ENCODE measurements at places on chromosomes 5 and 9.

DNA sequence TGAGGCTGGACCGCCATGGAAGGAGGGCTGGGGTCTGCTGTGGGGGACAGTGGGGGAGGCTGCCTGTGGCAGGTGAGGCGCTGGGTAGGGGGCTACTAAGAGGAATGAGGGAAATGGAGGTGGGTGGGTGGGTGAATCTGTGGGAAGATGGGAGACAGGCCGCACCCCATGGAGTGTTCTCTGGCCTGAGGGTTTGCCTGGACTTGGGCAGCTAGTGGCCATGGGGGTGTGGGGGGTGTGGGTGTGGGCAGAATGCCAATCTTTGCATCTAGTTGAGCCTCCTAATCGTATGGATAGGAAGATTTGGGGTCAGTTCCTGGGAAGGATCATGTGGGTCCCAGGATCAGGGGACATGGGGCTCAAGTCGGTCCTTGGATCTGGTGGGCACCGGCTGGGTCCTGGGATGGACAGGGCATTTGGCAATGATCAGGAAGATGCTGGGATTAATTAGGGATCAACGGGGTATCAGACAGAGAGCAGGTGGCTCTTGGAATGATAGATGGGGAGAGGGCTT, 518 bp downstream of the ZDHHC12 start:
- peak; percentile 8 for DNase-seq

DNA sequence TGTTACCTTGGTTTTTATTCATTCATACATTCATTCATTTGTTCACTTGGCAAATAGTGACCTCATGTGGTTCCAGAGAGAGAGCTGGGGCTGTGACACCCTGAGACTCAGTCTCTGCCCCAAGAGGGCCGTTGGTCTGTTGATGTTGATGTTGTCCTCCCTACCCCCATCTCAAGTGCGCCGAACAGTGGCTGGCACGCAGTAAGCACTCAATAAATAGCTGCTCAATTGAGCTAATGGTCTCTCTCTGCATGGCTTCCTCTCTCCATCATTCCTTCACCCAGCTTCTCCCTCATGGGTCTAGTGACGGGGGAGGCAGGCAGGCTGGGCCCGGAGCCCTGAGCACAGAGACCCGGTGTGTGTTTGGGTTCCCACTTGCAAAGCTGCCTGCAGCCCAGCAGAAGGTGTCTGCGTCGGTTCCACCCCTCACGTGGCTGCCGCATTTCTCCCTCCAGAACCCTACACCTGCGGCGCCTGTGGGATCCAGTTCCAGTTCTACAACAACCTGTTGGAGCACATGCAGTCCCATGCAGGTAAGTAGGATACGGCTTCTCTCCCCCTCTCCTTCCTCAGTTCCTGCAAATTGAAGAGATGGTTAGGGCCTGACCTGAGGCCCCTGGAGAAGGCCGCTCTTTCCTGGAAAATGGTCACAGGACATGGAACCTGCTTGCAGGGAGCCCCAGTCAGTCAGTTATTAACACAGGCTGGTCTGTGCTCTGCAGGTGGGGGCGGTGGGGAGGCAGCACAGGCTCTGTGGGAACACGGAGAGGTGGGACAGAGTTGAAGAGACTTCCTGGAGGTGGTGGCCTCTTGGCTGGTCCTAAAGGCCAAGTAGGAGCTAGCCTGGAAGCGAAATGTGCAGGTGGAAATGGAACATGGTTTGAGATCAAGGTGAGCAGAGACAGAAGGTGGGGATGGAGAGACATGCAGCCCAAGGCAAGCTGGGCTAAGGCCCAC, 42.0 kb downstream of the AMBP start:
- no peak for DNase-seq

DNA sequence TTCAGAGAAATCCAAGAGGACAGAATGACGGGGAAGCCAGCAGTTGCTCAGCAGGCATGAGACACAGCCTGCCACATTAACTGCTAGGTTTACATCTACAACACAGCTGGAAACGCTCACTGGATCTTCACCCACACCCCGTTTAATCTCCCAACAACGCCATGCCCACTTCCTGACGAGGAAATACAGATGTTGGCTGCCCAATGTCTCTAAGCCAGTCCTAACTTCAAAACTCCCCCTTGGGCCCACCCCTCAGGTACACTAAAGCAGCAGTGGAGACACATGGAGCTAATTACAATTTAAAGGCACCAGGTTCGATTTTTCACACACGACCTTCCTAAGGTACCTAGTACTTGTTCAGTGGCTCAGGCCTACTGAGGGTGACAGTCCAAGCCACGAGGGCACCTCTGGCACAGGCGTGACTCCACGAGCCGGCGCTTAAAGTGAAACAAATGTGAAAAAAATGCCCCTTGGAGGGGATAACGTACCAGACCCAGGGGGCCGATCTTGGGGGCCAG, 904 bp downstream of the RPL12 start:
- no peak for DNase-seq

GRCh38 chr5:132773601-132774355, 3.3 kb downstream of the SEPTIN8 start:
- no peak for DNase-seq

- no peak for DNase-seq
Observed at GRCh38 chr5:67802766-67803165, 412.8 kb upstream of the PIK3R1 start.

DNA sequence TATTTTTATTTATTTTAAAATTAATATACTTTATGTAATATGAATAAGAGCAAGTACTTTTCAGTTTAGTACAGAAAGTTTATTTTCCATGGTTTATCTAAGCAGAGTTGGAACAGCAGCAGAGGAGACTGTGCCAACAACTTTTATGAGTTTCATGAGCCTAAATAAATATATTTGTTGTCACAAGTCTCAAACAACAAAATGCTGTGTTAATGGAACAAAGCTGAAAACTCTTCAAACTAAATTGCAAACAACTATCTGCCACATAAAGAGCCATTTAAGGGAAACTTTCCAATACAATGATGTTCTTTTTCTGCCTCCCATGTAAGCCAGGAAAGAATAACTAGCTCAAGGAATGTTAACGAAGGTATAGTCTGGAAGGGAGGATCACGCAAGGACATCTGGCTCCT, 96.1 kb downstream of the FBN2 start:
- no peak for DNase-seq

- DNase-seq: no peak
Observed at GRCh38 chr9:135079018-135079417, 8.4 kb upstream of the OLFM1 start.

DNA sequence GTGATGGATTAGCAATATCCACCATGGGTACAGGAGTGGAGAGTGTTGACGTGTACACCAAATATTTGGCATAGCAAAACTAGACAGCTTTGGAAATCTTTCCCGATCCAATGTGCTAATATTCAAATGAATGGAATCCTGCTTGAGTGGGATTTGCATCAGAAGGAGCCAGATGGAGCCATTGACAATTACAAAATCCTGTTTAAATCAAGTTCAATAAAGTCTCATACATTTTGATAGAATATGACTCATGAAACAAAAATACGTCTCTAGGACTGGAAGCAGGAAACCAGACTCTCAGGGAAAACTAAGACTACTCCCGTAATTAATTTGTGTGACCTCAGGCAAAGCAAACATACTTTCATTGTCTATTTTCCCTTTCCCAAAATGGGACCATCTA, 13.0 kb downstream of the TNC start:
- DNase-seq: no peak

- DNase-seq: no peak
Observed at GRCh38 chr5:125042261-125042890, 295.9 kb upstream of the ZNF608 start.

DNA sequence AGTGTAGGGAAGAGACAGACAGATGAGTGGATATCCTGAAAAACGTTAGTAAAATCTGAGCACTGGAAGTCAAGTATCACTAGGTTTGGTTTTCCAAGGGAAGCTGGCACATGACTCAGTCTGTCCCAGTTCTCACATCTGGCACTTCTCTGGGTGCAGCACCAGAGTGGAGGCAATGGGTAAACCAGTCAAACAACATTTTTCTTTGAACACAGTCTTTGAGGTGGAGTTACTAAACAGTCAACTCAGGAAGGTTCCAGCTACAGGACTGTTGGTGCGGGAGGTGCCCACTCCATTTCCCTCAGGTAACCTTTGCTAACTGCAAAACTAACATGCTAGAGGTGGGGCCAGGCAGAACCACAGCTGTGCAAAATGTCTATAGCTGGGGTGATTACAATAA, 301.4 kb upstream of the RFX3 start:
- DNase-seq: no peak

DNA sequence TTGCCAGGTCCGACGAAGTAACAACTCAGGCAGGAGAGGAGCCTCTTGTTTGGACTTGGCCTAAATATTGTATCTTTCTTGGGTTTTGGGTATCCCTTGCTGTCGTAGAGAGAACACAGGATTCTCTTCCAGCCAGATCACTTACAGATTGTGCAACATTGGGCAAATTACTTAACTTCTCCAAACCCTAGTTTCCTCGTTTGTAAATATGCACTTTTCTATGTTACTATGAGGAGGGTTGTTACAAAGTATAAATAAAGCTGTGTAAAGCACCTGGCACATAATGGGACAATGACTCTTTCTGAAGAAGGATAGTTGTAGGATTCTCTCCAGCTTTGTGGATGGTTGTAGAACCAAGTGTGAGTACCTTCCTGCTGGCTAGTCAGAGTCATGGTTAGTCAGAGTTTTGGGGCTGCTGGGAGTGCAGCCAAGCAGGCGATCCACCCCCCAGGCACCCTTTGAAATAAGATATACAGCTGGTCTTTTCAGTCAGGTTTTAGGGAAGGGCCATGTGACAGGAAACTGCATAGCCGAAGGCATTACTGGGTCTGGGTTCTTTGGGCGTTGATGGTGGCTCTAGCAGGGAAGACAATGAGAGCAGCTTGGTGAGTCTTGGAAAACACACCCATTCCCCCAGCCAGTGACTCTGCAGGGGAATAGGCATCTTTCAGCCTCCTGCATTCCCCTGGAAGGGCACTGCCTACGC, 49.9 kb upstream of the GDNF start:
- no peak for DNase-seq

DNA sequence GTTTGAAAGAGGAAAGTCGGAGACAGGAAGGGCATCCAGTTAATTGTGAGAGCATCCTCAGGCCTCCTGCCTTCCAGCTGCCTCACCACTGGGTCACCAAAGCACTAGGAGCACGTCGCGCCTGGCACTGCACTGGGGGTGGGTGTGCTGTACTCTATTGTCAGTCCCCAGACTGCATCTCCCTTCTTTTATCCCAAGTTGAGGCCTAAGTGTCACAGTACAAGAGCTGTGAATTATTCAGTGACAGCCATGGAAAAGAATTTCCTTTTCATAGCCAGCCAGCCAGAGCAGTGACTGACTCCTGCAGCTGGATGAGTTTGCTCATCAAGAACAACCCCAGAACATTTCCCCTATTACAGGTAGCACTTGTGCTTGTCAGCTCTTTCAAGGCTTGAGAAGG, 16.3 kb downstream of the CLTA start:
- DNase-seq: no peak

- no peak for DNase-seq
Observed at GRCh38 chr9:93577078-93577974, 942 bp downstream of the PHF2 start.

DNA sequence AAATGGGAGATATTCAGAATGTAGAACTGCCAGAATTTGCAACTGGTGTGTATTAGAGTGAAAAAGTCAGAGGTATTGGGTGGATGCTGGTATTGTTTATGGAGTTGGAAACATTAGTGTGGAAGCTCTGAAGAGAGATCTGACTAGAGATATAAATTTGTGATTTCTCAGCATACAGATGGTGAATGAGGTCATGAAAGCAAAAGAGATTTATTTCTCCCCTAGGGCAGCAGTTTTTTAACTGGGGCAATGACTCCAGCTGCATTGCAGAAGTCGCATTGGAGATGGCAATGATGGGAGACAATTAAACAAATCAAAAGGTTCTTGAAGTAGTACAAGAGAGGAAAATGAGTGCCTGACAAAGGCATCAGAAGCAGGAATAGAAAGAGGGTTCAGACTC, 64.9 kb downstream of the CETN3 start:
- no peak for DNase-seq

- DNase-seq: peak; percentile 15
Observed at GRCh38 chr5:16842896-16843295, 93.2 kb downstream of the MYO10 start.

GRCh38 chr9:81729135-81729534, 39.8 kb upstream of the TLE1 start:
- DNase-seq: no peak

DNA sequence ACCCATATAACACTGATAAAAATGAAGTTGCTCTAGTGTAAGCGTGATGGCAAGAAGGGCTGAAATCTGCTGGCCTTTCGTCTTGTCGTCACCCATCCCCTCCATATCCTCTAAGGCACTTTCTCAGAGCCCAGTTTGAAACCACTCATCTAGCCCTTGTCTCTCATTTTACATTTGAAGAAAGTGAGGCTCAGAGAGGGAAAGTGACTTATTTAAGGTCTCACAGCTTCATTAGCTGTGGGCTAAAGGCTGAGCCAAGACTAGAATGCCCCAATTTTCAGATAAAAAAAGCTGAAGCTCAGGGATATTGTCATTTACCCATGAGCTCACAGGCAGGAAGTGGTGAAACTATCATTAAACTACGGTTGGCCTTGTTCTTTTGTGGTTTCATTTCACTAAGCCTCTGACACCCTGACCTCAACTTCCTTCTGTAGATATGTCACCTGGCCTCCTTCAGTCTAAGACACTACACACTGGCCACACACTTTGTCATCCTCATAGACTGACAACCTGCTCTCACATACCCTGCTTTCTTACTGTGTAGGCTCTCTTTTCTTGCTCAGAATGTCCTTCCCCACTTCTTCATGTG, 176.7 kb upstream of the DMAC1 start:
- peak; percentile 97 for DNase-seq

DNA sequence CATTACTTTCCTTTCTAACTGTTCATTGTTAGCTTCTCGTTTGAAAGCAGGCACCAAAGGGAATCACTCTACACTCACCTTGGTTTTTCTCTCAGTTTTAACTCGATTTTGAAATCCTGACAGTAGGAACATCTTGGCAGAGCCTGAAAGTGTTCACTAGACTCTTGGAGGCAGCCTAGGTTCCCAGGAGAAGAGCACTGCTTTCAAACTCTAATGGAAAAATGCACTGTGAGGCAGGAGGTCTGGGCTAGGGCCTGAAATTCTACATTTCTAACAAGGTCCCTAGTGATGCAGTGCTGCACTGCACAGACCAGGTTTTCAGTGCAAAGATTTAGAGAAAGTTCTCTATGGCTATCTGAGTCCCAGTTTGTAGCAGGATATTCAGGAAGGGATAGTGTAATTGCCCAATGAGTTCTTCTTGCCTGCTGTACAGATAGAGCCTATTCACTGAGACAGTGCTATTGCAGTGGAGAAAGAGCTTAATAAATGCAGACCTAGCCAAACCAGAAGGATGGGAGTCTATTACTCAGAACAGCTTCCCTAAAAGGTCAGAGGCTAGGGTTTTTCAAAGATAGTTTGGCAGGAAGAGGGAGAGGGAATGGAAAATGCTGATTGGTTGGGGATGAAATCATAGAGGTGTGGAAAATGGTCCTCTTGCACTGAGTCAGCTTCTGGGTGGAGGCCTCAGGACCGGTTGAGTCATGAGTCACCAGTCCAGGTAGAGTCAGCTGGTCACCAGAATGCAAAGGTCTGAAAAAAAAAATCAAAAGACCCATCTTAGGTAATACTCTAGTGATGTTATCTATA, 153.9 kb downstream of the GPBP1 start:
- DNase-seq: no peak

GRCh38 chr5:158398360-158399201, 539.6 kb upstream of the CLINT1 start:
- no peak for DNase-seq

GRCh38 chr9:36204906-36205547, 14.3 kb downstream of the CLTA start:
- DNase-seq: no peak

Data from hematopoietic multipotent progenitor cell (in vitro differentiated cells).